ENCODE measurements at places on chromosomes 12 and 14. TPM values are rescaled to one million over a fixed set of nuclear protein-coding genes. Genes with fewer than 3 reads are reported as not detected.

DNA sequence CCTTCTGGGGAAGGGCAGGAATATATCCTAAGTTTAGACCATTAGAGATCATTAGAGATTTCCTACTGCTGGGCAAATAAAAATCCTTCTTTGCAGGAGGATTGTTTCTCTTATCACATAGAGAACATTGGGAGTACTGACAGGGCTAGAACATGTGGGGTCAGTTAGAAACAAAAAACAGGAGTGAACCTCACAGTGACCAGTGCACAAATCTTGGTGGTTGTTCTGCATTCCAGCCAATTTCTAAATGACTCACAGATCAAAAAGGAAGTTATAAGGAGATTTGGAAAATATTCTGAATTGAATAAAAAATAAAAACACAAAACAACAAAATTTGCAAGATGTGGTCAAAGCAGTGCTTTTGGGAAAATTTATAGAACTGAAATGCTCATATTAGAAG is 118.8 kb downstream of the LLPH start:
- peak; percentile 38 for DNase-seq

- no peak for DNase-seq
Measured at GRCh38 chr14:103529383-103530365, 678 bp downstream of the TRMT61A start.

DNA sequence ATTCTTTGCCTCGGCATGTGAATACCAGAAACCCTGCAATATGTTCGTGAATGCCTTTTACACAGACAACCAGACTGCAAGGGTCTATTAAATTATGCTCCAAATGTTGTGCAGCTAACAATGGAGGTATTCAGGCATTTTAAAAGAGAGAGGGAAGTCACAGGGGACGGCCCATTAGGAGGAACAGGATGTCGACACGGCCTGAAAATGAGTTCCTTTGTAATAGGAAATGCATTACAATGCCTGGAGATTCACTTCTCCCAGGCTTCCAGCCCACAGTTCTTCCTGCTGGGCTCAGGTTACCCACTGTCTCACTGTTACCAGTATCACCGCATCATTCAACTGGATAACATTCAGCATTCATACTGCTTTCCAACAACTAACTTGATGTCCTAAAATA is 2.5 kb downstream of the DUSP6 start:
- peak; percentile 89 for DNase-seq

DNA sequence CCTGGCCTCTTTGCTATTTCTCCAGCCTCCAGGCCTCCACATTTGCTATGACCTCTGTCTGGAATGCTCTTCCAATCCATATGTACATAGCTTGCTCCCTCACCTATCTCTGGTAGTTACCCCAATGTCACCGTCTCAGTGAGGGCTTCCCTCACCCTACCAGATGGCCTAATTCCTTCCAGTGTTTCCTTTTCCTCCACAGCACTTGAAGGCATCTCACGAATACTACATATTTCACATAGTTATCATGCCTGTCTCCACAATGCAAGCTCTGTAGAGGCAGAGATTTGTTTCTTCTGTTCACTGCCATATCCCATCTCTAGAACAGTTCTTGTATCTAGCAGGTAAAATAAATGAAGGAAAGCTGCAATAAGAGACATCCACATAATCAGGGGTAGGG is 21.3 kb upstream of the HSP90B1 start:
- DNase-seq = no peak

Gene YLPM1
- 18.3 TPM for total RNA-seq

DNA sequence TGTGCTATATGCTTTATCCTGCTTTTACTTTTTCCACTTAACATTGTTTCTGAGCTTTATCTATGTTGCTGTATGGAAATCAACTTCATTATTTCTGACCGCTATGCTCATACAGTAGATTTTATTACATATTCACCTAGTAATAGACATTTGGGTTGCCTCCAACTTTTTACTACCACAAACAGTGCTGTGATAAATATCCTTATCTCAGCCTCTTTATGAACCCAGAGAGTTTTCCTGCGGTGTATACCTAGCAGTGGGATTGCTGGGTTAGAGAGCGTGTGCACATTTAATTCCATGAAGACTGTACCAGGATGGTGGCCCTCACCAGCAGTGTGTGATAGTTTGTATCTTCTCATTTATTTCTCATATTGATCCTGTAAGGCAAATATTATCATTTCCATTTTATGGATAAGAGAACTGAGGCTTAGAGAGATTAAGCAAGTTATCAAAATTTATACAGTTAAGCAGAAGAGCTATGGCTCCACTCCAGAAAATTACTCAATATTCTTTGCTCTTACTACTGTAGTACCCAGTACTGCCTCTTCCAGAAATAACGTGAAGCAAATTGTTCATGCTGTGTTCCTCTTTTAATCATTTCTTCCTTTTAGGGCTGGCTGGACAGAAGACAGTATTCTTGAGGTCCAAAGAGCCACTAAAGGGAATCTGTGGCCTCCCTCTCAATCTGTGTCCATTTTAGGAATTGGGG is 26.3 kb upstream of the CISTR start:
- DNase-seq = no peak

Gene TESPA1
- not detected for total RNA-seq

Gene NGB
- total RNA-seq = not detected

DNA sequence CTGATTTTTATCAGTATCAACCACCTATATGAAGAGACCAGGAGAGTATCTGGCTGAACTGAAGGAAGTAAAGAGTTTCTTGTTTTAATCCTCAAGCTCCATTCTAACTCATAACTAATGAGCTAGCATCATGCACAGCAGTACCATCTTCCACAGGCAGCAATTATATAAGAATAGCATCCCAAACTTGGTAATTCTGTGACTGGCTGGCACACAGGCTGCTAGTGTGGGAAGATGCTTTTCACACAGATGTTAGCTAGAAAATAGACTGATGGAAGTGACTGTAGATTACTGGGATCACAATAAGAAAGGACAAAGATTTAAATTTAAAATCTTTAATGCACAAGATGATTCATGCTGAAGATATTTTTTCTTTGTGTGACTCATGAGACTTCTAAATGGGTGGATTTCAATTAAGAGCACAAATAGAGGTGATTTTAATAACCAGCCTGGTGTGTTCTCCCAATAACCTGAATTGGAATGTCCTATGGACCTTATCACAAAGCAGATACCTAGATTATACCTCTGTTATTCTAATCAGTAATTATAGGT is 417.7 kb upstream of the ATXN7L3B start:
- DNase-seq = no peak

Gene CHST11
- 4.8 TPM for total RNA-seq

Gene KCNC2
- not detected for total RNA-seq
